CD8-positive, alpha-beta memory T cell (primary cell): ENCODE measurements at places on chromosomes 2 and 18.

DNA sequence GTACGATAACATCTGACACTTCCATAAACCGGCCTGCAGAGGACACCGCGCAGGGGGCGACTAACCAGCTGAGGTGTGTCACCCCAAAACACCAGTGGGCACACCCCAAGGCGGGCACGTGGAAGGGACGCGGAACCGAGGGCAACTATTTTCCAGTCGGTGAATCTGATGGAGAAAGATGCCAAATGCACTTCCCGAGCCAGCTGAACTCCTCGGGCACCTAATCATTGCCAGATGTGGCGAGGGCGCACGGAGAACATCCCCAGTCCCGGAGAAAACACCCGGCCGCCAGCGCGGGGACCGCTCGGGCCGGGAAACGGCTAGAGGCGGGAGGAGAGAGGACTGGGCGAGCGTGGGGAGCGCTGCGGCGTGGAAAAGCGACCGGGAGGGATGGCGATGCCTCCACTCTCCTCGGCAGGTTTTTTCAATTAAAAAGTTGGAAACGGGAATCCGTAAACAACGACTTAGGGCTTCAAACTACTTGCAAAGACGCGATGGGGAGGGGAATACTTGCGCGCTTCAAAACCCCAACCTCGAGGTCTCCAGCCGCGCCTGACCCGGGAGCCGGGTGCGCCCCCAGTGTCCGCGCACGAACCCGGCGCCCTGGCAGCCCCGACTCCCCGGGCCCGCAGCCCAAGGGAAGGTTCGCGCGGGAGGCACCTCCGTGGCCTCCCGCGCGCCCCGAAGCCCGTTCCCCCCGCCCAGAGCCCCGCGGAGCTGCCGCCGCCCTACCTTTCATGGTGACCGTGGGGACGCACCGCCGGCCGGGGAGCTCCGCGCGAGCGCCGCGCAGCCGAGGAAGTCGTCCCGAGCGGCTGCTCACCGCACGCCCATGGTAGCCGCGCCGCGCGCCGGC is 497 bp downstream of the COLEC12 start:
- no peak for DNase-seq

DNA sequence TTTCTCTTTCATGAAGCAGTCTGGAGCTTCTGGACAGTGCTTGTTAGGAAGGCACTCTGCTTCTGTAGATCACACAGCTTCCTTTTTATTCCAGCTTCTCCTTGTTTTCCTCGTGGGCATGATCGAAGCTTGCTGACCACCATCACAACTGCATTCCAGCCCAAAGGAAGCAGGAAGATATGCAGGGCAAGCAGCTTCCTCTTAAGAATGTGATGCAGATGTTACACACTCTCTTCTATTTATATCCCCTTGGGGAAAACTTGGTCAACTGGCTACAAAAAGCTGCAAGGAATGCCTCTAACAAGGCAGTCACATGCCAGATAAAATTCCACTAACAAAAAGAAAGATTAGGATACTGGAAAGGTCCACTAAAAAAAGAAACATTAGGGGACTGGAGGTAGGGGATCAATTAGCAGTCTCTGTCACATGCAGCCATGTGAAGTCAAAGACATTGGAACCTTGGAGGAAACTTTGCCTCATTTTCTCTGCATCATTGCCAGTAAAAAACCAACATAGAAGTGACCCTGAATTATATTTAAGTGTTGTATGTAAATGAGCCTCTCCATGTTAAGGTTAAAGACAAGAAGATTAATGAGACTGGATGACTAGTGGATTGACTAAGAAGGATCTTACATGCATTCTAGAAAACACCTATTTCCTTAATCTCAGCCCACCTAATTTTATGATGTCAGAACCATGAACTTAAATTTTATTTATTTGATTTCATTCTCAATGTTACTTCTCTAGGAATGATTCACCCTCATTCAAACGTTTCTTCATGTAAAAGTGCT is 98.3 kb downstream of the NAB1 start:
- no peak for DNase-seq

GRCh38 chr18:42392416-42392815 is 437.4 kb downstream of the PIK3C3 start:
- no peak for DNase-seq

DNA sequence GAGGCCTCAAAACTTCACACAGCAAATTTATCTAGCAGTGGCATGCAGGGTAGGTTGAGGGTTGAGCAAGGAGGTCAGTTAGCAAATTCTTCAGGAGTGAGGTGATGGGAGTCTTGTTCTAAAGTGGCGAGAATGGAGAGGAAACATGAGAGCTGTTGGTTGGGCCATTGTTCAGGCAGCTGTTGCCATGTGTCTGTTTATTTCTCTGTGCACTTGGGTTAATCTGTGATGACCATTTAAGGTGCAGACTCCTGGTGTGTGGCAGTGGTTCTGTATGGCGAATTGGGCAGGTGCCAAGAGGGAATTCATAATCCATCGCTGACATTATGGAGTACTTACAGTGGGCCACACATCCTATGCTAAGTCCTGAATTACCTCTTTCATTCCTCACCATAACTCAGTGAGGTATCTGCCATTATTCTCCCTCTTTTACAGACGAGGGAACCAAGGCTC is 30.4 kb downstream of the TMEM178A start:
- no peak for DNase-seq

DNA sequence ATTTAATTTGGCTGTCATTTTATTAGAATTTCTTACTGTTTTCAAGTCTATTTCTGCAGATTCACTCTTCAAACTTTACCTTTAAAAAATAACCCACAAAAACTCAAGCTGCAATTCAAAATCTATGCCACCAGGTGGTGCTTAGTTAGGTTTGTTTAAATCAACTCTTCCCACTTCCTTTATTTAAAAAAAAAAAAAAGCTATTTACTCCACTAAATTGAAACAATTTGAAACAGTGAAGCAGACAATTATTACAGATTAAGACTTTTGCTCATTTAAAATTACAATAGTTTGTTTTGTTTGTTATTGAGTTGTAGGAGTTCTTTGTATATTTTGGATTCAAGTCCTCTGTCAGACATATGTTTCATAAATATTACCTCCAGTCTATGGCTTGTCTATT is 300.0 kb downstream of the PDE11A start:
- DNase-seq, result no peak

- DNase-seq, result no peak
These were observed 143.9 kb upstream of the FSHR start for GRCh38 chr2:49298230-49298629.

DNA sequence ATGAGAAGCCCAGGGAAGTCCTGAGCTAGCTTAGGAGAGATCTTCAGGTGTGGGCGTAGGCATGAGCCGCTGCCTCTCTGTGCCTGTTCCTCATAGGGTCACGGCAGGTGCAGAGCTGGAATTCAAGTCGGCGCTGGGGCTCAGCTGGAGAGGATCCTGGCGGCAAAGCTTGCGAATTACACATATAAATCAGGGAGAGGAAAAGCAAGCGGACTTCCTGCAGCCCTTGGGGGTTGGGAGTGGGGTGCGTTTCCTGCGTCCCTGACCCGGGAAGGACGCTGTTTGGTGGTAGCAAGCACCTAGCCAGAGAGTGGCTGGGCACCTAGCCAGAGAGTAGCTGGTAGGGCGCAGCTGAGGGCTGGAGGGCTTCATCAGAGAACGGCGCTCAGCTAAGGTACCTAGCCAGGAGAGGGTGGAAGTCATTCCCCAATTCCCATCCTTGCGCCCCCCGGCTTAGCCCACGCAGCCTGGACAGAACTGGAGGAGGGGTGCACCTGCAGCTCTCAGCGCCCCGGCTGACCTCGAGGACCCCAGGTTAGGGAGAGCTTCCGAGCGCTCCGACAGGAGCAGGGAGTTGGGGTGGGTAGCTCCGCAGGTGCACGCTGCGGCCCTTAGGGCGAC is 459 bp upstream of the EFR3B start:
- DNase-seq, result peak; percentile 51

DNA sequence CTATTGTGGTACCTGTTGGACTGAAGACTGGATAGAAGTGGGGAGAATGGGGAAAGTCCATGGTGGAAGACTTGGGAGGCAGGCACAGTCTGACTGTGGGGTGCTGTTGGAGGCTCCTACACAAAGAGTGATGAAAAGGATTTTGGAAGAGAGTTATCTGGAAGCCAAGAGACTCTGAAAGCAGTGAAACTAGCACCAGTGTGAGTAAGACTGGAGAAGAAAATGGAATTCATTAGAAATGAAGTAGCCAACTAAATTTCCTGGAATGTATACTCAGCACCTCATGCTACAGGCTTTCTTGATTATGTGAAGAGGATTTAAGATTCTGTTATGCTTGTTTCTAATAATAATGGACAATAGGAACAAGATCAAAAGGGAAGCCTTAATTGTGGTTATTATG is 27.7 kb downstream of the ELP2 start:
- DNase-seq, result no peak

DNA sequence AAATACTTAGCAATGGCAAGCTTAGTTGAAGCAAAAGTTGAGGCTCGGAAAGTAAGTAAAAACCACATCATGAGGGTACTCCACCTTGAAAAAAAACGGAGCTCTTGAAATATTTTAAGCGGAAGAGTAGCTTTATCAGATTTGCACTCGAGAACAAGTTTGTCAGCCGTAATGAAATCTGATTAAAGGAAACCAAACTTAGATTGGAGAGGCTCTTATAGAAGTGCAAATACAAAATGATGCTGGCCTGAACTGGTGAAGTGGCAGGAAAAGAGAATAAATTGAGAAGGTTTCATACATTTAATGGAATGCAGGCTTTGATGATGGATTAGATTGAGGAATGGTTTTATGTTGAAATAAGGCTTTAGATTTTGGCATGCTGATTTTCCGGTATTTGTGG is 484.2 kb downstream of the PID1 start:
- no peak for DNase-seq

DNA sequence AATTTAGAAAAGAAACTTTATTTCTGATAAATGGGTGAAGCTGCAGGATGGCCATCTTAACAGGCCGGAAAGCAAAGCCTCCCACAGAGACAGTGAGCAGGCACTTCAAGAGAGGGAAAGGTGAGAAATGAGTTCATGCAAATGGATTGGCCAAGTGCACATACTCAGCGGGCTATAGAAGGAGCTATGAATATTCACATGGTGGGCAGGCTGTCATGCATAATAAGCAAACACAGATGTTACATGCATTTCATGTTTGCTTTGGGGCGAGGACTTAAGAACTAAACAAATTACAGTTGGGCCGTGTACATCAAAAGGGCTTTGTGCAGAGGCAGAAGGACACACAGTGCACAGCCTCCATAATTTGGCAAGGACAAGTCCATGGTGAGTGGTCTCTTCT is 69.8 kb upstream of the MAL start:
- DNase-seq, result no peak

- no peak for DNase-seq
These were observed 37.5 kb upstream of the SLC38A11 start for GRCh38 chr2:164992818-164993217.

DNA sequence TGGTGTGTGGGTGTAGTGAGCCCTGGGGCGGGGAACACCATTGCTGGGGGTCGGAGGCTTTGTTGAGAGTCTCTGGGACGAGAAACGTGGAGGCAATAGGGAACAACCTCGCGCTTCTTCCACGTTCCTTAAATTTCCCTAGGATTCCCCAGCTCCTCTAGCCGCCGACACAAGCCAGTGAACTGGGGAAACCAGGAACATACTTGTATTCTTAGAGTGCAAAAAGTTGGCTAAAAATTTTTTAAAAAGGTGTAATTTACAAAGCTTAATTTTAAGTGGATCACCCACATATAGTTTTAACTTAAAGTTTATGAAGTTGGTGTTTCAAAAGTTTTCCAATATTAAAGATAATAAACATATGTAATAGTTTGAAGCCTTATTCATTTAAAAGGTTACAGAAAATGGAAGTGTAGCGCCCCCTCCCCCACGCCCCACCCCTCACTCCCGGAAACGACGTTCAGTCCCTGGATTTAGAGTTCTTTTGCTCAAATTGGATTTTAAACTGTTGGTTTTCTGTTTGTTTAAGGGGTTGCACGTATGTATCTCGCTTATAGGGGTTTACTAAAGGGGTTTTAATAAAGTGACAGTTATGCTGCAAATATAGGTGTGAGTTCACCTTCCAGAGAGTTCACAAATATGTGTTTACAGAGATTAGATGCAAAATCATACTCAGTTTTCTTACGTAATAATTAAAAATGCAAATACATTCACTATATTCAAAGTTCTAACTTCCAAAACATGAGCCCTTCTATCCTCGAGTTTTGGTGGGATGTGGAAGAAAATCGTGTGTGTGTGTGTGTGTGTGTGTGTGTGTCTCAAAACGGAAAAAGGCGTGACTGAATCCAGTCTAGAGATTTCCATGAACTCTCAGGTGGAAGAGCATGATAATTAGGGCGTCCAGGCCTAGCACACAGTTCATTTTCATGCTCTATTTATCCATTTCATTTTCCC is 872 bp downstream of the DSG2 start:
- no peak for DNase-seq

- no peak for DNase-seq
These were observed 68.3 kb downstream of the REV1 start for GRCh38 chr2:99421469-99421868.

DNA sequence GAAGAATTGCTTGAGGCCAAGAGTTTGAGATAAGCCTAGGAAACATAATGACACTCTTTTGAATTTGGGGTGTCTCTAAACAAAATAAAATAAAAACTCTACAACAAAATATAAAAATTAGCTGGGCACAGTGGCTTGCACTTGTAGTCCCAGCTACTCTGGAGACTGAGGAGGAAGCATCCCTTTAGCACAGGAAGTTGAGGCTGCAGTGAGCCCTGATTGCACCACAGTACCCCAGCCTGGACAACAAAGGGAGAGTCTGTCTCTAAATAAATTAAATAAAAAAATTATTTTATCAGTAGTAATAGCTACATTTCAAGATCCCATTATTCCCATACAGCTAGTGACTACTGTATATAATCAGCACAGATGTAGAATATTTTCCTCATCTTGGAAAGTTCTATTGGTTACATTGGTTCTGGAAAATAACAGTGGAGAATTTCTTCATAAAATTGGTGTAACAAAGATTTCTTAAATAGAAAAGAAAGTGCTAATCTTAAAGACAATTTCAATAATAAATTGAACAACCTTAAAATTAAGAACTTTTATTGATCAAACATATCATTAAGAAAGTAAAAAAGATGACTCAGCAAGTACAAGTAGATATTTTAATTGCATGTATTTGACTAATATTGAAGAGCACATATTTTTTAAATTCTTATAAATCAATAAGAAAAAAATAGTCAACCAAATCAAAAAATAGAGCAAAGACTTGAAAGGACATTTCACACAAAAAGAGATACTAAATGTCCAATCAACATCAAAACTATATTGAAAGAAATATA is 90.4 kb upstream of the KYNU start:
- DNase-seq, result no peak

GRCh38 chr2:10167316-10167715 is 44.8 kb downstream of the RRM2 start:
- DNase-seq, result no peak

DNA sequence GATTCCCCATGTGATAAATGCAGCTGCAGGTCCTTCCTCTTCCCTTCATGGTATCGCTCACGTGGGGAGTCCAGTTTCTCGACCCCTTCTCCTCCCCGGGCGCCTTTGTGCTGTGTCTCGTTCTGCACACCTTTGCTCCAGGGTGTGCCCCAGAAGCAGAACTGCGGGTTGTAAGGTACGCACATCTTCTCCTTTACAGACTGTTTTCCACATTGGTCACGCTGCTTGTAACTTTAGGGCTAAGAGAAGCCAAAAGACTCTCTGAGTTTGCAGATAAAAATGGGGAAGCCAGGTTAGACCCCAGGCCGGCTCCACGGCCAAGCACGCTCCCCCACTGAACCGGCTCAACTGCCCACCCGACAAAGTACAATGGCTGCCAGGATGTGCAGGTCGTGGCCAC is 45.9 kb upstream of the TFCP2L1 start:
- no peak for DNase-seq

GRCh38 chr2:161119483-161119882 is 40.7 kb upstream of the TANK start:
- DNase-seq, result no peak

GRCh38 chr2:24832931-24833701 is 39.9 kb downstream of the CENPO start:
- DNase-seq, result no peak

GRCh38 chr2:108701806-108702205 is 17.5 kb upstream of the RANBP2 start:
- DNase-seq, result no peak
